ENCODE measurements at places on chromosomes 5 and 9. TPM values are rescaled to one million over a fixed set of nuclear protein-coding genes. Genes with fewer than 3 reads are reported as not detected.

PTGES gene
- not detected for total RNA-seq

TMEM252 gene
- not detected for total RNA-seq

GRCh38 chr9:38088006-38088925 lies 19.2 kb upstream of the SHB start:
- peak; percentile 79 for DNase-seq
- H3K4me3 ChIP-seq, result no peak overlapping the region
- peaks cover 9% of the 10 kb centered on the region for H3K27me3 ChIP-seq
- H3K36me3 ChIP-seq, result no peaks in the 10 kb centered on the region

DNA sequence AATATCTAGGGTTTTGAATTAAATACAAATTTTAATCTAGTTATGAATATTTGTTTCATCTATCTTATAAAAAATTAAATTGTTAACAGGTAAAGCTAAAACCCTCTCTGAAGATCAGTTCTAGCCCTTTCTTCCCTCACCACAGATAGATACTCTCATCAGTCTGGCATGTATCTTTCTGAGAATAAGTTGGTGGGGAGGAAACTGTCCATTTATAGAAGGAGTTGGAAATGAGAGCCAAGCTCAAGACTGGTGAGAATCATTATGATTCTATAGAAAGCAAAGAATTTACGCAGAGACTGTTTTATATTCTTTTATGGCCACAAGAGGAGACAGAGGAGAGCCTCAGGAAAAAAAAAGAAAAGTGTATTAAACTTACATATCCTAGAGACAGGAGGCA lies 59.0 kb downstream of the STARD4 start:
- peaks cover 21% of the 10 kb centered on the region for H3K36me3 ChIP-seq
- no peak overlapping the region for H3K4me3 ChIP-seq

MARCHF3 gene
- 4.0 TPM for total RNA-seq

DNA sequence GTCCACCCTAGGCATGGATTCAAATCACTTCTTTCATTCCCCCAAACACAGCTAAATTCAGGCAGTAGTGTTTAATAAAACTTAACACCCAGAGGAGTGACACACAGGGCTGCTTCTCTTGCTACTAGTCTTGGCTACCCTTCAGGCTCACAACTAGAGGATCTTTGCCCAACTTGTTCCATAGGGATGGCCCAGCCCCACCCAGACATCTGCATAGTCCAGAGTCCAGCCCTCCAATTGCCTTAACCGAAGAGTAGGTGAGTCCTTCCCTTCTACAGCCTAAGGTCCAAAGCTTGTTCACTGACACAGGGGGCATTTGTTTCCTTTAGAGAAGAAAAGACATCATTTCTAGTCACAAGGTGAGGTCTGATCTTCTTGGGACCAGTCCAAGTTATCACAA lies 15.2 kb upstream of the RXFP3 start:
- no peaks in the 10 kb centered on the region for H3K4me1 ChIP-seq
- H3K27ac ChIP-seq, result no peak overlapping the region
- H3K4me3 ChIP-seq, result no peak overlapping the region
- no peak for DNase-seq
- H3K36me3 ChIP-seq, result no peaks in the 10 kb centered on the region
- peaks cover 16% of the 10 kb centered on the region for H3K27me3 ChIP-seq

ARHGEF37 gene
- 0.69 TPM for total RNA-seq

GRCh38 chr5:124206540-124206939 lies 539.9 kb downstream of the ZNF608 start:
- no peak overlapping the region for H3K27ac ChIP-seq
- H3K36me3 ChIP-seq, result no peaks in the 10 kb centered on the region
- H3K4me1 ChIP-seq, result no peaks in the 10 kb centered on the region
- H3K27me3 ChIP-seq, result no peaks in the 10 kb centered on the region
- DNase-seq, result no peak

- H3K4me3 ChIP-seq, result no peak overlapping the region
- H3K4me1 ChIP-seq, result peaks cover 21% of the 10 kb centered on the region
- no peak overlapping the region for H3K27ac ChIP-seq
- no peak for DNase-seq
Measured at GRCh38 chr5:54611290-54611951, 93.9 kb downstream of the SNX18 start.

DNA sequence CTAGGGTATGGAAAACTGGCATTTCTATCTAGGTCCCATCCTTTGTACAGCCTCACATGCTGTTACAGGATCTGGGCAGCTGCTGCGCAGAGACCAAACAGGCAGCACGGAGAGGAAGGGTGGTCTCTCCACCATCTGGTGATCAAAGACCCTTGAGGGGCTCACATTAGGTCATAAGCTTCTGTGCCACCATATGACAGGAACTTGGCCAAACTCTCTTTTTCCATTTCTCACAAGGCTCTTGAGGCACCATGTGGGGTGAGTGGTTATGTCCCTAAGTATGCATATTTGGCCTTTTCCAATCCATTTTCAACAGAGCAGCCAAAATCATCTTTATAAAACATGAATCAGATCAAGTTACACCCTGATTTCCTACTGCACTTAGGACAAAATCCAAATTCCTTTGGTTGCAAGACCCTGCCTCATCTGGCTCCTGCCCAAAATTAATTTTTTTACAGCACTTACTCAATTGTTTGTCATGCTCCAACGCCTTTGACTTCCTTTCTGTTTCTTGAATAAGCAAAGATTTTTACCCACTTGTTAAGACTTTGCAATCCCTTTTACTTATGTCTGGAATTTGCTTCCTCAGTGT lies 730.0 kb downstream of the MAT2B start:
- H3K4me3 ChIP-seq, result no peak overlapping the region

- peak; percentile 46 for DNase-seq
- peak overlapping the region; percentile 58 for H3K4me3 ChIP-seq
- no peaks in the 10 kb centered on the region for H3K27me3 ChIP-seq
- peaks cover 1% of the 10 kb centered on the region for H3K36me3 ChIP-seq
- H3K27ac ChIP-seq, result peak overlapping the region; percentile 67
Measured at GRCh38 chr5:50445296-50445949, 4.3 kb upstream of the EMB start.

GRCh38 chr5:151757233-151758140 lies 944 bp downstream of the ATOX1 start:
- peak overlapping the region; percentile 69 for H3K27ac ChIP-seq
- no peaks in the 10 kb centered on the region for H3K27me3 ChIP-seq
- peak overlapping the region; percentile 77 for H3K4me3 ChIP-seq
- H3K36me3 ChIP-seq, result peaks cover 7% of the 10 kb centered on the region
- peaks cover 32% of the 10 kb centered on the region for H3K4me1 ChIP-seq

RCL1 gene
- 28.2 TPM for total RNA-seq

ORM2 gene
- total RNA-seq, result not detected

IFNK gene
- not detected for total RNA-seq

GRCh38 chr5:69230181-69230580 lies 4.5 kb upstream of the CDK7 start:
- no peak for DNase-seq
- no peak overlapping the region for H3K4me3 ChIP-seq
- no peaks in the 10 kb centered on the region for H3K27me3 ChIP-seq
- peaks cover 7% of the 10 kb centered on the region for H3K36me3 ChIP-seq
- peaks cover 6% of the 10 kb centered on the region for H3K4me1 ChIP-seq
- no peak overlapping the region for H3K27ac ChIP-seq

HTR1A gene
- total RNA-seq, result not detected

- DNase-seq, result no peak
- peak overlapping the region; percentile 96 for H3K27ac ChIP-seq
- peak overlapping the region; percentile 76 for H3K4me3 ChIP-seq
- H3K4me1 ChIP-seq, result peaks cover 69% of the 10 kb centered on the region
- peaks cover 1% of the 10 kb centered on the region for H3K36me3 ChIP-seq
- no peaks in the 10 kb centered on the region for H3K27me3 ChIP-seq
Measured at GRCh38 chr5:81006231-81006630, 46.1 kb downstream of the RASGRF2 start.

DNA sequence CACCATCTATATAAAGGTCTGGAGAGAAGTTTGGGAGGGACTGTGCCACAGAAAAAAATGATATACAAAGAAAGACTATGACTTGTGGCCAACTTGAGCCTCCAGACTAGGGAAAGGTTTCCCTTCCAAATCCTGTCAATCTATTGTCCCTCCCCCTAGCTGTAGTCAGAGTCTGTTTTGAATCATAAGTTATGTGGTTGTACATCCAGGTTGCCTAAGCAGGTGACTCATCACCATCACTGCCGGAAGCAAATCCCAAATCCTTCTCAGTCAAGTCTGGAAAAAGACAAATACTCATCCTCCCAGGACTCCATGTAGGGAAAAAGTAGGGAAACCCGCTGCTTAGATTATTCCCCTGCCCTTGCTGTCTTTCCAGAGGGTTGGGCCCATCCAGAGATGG lies 235.7 kb downstream of the CDK5RAP2 start:
- H3K4me1 ChIP-seq, result peaks cover 2% of the 10 kb centered on the region
- peaks cover 4% of the 10 kb centered on the region for H3K27me3 ChIP-seq
- no peak for DNase-seq
- H3K4me3 ChIP-seq, result no peak overlapping the region
- H3K36me3 ChIP-seq, result no peaks in the 10 kb centered on the region

PFDN1 gene
- 50.1 TPM for total RNA-seq

PCDHGB3 gene
- total RNA-seq, result not detected

- no peaks in the 10 kb centered on the region for H3K36me3 ChIP-seq
- no peak overlapping the region for H3K27ac ChIP-seq
- H3K4me3 ChIP-seq, result no peak overlapping the region
- no peaks in the 10 kb centered on the region for H3K27me3 ChIP-seq
- DNase-seq, result no peak
- no peaks in the 10 kb centered on the region for H3K4me1 ChIP-seq
Measured at GRCh38 chr9:100999906-101000544, 28.5 kb upstream of the PLPPR1 start.

DNA sequence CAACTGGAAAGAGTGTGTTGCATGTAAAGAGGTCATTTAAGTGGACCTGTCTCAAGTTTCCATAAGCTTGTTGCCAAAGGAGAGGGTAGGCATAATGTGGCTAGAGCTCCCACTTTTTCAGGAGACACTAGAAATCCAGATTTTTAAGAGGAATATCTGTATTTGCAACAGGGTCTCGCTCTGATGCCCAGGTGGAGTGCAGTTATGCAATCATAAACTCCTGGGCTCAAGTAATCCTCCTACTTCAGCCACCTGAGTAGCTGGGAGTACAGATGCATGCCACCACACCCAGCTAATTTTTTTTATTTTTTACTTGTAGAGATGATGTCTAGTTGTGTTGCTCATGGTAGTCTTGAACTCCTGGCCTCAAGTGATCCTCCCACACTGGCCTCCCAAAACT lies 183.5 kb downstream of the NIPBL start:
- no peak overlapping the region for H3K27ac ChIP-seq
- no peak for DNase-seq
- H3K36me3 ChIP-seq, result peaks cover 31% of the 10 kb centered on the region
- H3K4me1 ChIP-seq, result no peaks in the 10 kb centered on the region
- no peak overlapping the region for H3K4me3 ChIP-seq

- no peak overlapping the region for H3K27ac ChIP-seq
- H3K27me3 ChIP-seq, result no peaks in the 10 kb centered on the region
- no peaks in the 10 kb centered on the region for H3K36me3 ChIP-seq
- DNase-seq, result no peak
- H3K4me1 ChIP-seq, result no peaks in the 10 kb centered on the region
Measured at GRCh38 chr9:23621188-23621587, 204.9 kb downstream of the ELAVL2 start.

AMBP gene
- not detected for total RNA-seq
